ENCODE measurements at places on chromosomes 12 and 14.

- DNase-seq, result no peak
These were observed 231.8 kb upstream of the AMIGO2 start for GRCh38 chr12:47311568-47311967.

DNA sequence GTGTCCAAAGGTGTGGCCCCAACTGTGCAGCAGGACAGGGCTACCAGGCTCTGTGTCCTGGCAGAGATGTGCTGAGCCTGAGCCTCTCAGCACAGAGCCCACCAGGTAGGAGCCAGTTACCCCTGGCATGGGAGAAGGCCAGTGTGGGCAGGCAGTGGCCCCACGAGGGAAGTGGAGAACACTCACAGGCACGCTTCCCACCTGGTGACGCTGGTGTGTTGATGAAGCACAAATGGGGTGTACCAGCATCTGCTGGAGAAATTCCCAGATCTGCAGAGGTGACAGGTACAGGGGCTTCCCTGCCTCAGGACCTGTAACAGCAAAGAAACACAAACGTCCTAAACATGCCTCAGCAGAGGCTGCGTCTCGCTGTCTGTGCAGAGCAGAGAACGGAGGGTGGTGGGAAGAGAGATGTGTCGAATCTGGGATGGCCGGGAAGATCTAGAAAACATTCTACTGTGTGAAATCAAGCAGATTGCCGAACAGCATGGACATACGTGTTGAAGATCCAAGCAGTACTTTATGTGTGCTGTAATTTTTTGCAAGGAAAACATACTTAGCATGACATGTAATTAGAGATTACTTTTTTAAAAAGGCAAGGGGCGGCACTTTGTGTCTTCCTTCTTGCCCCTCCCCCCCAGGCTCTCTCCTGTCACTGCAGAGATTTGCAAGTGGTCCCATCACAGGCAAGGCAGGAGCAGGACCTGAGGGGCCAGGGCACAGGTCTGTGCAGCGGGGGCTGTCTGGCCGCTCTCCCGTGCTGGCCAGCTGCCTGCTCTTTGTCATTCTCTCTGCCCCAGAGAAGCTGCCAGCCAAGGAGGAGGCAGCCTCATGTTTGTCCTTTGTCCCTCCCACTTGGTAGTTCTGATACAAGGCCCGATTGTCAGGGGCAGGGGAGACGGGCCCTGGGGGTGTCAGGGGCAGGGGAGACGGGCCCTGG lies 17.3 kb downstream of the HIP1R start:
- DNase-seq, result no peak

- DNase-seq, result no peak
These were observed 738.9 kb upstream of the USP15 start for GRCh38 chr12:61521258-61521657.

GRCh38 chr12:104959335-104959841 lies 1.3 kb upstream of the SLC41A2 start:
- no peak for DNase-seq

- DNase-seq, result no peak
These were observed 33.4 kb upstream of the CD9 start for GRCh38 chr12:6166808-6167207.

GRCh38 chr14:94360945-94361565 lies 27.3 kb downstream of the SERPINA1 start:
- DNase-seq, result no peak

- no peak for DNase-seq
These were observed 26.6 kb downstream of the PIGH start for GRCh38 chr14:67573228-67574010.

DNA sequence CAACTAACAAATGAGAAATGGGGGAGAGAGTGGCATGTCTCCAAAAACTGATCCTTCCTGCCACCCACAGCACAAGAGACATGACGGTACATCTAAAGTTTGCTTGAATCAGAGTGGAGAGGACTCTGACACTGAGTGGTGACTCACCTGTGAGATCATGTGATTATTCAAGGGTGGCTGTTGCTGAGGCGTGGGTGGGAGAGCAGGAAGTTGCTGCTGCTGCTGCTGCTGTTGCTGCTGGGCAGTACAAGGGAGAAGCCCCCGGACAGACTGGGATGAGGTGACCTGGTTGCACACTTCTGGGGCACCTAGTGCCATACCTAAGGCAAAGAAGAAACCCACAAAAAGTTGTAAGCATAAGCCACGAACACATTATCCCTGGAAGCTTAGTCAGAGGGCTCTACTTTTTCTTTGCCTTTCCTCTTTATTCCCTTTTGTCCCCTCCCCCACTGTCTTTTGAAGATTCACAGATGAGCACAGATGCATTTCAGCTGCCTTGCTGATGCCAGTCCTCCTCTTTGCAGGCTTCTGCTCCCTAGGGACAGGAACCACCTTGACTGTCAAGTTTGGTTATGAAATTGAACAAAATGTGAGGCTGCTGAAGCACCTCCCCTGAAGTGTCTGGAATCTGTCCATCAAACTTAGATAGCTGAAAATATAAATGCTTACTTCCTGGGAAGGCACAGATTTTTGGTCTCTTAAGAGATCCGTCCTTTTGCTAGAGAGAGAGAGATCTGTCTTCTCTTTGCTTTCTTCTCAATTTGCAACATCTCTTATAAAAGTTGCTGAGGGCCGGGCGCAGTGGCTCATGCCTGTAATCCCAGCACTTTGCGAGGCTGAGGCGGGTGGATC lies 29.4 kb upstream of the STAC3 start:
- DNase-seq, result peak; percentile 33

GRCh38 chr14:22819151-22819988 lies 4.1 kb upstream of the SLC7A7 start:
- DNase-seq, result no peak

- DNase-seq, result peak; percentile 50
These were observed 8.6 kb upstream of the GPR68 start for GRCh38 chr14:91252871-91253794.

GRCh38 chr12:77949943-77950342 lies 119.2 kb downstream of the NAV3 start:
- no peak for DNase-seq

GRCh38 chr12:56337753-56338251 lies 882 bp upstream of the IL23A start:
- DNase-seq, result no peak

DNA sequence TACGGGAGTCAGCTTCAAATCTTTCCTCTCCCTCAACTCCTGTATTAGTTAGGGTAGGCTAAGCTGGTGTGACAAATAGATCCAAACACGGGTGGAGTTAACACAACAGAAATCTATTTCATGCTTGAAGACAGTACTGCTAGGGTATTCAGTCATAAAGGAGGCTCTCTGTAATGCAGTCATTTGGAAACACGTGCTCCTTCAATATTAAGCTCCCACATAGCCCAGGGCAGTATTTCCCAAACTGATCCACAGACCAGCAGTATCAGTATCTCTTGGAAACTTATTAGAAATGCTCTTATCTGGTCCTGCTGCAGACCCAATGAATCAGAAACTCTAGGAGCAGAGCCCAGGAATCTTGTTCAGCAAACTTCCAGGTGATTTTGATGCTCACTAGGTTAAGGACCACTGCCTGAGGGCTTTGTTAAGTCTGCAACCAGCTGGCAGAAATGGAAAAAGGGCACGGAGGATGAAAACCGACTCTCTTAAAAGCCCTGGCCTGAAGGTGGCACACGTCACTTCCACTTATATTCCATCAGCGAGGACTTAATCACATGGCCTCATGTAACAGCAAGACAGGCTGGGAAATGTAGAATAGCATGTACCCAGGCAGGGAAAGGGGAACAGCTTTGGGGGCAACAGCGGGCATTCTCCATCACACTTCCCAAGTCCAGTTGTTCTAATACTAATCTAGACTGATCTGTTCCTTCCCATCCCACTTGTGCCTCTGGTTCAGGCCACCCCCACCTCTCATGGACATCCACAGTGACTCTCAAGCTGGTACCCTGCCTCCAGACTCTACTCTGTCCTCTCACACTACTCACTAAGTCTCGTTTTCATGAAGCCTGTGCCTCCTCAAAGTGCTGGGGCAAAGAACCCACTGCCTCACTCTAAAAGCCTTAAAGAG lies 38.2 kb upstream of the RIC8B start:
- no peak for DNase-seq

DNA sequence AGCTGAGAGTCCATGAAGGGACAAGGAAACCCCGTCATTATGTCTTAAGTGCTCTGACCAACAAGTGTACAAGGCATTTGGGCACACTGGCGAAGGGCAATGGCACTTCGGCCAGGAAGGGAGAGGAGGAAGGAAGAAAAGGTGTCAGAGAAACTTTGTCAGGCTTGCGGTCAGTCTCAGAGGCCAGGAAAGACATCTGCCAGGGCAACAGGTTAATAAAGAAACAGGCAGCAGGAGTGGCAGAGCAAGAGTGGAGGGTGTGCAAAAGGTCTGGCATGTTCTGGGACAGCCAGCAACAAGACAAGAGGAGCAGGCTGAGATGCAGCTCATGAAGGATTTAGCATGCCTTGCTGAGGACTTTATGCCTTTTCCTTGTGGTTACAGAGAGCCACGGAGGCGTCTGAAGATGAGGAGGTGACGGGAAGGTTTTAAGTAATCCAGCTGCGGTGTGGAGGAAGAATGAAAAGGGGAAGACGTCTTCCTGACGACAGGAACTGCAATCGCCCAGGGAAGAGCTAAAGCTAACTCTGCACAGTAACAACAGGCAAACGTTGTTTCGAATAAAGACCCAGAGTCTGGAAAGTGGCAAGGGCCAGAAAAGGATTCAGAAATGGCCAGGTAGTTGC lies 13.1 kb downstream of the APPL2 start:
- no peak for DNase-seq

DNA sequence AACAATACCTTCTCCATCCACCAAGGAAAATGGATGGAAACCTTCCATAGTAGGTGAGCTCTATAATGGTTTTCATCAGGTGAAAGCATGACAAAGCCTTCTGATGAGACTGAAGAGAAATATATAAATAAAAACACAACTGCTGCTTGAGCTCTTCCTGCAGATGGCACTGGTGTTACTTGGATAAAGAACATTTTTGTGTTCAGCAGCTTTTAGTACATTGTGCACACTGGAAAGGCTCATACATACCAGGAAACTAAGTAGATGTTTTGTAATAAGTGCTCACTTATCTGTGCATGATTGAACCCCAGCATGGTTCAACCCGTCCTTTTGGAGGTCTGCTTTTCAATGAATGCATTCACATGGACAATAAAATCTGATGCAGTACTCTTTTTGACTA lies 357.3 kb upstream of the MIS18BP1 start:
- DNase-seq, result no peak

GRCh38 chr12:10756194-10756593 lies 33.1 kb upstream of the YBX3 start:
- no peak for DNase-seq

DNA sequence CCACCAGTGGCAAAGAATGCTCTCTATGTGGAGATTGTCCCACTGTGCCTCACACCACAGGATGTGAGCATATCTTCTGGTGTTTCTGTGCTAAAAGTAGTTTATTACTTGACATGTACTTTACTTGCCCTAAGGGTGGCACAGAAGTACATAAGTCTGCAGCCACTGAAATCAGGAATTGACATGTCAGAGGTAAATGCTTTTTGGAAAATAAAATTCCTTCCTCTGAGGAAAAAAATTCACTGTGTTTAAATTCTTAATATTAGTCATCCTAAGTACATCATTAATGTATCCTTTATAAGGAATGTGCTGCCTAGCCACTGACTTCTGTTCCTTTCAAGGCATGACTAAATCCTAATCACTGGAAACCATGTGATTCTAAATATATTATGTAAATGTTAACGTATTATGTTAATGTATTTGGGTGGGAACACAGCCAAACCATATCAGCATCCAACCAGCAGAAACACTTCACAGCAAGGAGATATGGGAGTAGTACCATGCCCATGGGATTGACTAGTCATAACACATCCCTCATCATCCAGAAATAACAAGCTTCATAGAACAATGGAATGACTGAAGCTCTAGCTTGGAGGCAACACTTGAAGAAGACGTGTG lies 239.7 kb upstream of the PPFIA2 start:
- DNase-seq, result no peak

GRCh38 chr12:98686603-98687002 lies 41.5 kb downstream of the APAF1 start:
- no peak for DNase-seq

DNA sequence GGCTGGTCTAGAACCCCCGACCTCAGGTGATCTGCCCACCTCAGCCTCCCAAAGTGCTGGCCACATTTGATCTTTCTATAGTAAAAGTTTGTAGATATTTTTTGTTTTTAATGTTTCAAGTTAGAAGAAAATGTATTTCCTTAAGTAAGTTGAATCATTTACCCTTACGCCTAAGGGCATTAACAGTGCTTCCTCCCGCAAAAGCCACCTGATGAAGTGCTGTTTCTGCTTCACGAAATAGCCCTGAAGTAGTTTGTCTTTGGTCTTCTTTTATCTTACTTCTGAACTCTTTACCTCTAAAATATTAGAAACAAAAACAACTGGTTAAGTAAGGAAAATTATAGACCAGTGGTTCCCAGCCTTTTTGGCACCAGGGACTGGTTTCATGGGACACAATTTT lies 22.7 kb downstream of the PAWR start:
- no peak for DNase-seq
